ENCODE measurements at places on chromosomes 3 and 15.

GRCh38 chr15:63134245-63134985, 12.8 kb downstream of the LACTB start:
- DNase-seq, result no peak

DNA sequence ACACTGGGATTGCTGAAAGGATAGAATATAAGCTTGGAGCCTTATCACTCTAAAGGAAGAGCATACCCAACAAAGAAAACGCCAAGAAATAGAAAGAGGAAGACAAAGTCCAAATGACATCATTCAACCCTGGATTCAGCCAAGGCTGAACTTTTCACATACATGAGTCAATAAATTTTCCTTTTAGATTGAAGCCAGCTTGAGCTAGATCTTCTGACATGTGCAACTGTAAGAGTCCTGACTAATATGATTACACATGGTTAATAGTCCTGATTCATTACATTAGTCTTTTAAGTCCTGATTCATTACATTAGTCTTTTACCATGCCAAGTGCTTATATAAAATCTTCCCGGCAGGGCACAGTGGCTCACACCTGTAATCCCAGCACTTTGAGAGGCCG, 13.6 kb upstream of the DENND6A start:
- DNase-seq, result no peak

GRCh38 chr3:185297867-185298266, 44.0 kb upstream of the EHHADH start:
- DNase-seq, result no peak

- no peak for DNase-seq
Measured at GRCh38 chr3:123552095-123552714, 32.6 kb downstream of the HACD2 start.

GRCh38 chr15:42231088-42231487, 23.0 kb upstream of the VPS39 start:
- DNase-seq, result no peak

DNA sequence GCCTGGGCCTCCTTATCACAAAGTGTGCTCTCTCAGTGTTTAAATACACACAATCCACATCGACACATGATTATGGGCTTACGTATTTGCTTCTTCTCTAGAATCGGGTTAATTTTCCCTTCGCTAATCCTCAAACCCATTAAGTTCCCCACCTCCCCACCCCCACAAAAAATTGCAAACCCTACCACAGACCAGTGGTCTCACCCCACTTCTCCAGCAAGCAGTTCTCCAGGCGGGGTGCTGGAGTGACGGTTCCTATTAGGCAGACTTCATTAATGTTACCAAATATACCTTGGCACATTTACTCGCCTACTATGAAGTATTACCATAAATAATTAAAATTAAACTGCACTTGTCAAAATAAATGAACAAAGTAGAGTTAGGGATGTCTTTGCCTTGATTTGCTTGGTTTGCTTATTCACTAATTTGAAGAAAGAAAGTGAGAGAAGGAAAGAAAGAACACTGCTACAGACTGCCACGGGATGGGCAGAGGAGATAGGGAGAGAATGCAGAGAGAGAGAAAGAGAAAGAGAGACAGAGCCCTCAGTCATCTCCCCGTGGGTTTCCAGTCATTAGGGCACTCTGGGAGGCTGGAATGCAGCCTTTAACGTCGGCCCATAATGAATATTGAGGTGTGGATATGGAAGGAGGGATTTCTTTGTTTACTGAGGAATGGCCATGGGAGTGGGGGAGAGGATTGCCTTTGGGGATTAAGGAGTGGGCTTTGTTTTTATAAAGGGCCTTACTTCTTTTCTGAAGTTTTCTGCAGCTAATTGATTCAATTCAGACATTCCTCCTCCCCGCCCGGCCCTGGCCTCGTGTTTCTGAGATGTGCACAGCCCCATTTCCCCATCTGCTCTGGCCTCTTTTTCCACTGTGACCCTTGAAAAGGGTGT, 39.7 kb upstream of the POLG start:
- no peak for DNase-seq

DNA sequence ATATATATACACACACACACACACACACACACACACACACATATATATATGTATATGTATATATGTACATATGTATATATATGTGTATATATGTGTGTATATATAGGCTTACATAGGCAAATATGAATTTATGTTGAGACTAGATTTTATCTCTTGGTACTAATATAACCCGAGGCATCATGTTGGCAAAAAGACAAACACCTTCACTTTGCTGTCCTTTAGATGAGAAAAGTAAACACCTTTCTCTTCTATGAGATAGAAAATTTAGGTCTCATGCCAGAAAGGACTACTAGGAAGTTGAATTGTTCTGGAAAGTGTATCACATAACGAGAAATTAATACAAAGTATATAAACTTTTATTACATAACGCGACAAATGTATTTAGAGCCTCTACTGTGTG, 19.6 kb upstream of the LEO1 start:
- DNase-seq, result no peak

DNA sequence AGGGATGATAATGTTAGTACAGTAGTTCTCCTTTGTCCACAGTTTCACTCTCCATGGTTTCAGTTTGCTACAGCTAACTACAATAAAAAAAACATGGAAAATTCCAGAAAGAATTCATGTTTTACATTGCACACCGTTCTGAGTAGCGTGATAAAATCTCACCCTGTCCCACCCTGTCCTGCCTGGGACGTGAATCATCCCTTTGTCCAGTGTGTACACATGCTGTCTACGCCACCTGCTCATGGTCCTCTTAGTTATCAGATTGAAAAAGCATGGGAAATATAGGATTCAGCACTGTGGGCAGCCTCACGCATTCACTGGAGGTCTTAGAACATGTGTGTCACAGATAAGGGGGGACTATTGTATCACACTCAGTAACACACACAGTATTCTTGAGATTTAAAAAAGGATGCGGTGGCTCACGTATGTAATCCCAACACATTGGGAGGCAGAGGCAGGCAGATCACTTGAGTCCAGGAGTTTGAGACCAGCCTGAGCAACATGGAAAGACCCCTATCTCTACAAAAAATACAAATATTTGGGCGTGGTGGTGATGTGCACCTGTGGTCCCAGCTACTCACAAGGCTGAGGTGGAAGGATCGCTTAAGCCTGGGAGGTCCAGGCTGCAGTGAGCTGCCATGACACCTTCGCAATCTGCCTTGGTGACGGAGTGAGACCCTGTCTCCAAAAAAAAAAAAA, 8.7 kb upstream of the FLNB start:
- DNase-seq, result no peak

GRCh38 chr15:55407498-55408011, 604 bp downstream of the CCPG1 start:
- no peak for DNase-seq

- DNase-seq, result no peak
Measured at GRCh38 chr3:29577250-29577649, 296.4 kb downstream of the RBMS3 start.

DNA sequence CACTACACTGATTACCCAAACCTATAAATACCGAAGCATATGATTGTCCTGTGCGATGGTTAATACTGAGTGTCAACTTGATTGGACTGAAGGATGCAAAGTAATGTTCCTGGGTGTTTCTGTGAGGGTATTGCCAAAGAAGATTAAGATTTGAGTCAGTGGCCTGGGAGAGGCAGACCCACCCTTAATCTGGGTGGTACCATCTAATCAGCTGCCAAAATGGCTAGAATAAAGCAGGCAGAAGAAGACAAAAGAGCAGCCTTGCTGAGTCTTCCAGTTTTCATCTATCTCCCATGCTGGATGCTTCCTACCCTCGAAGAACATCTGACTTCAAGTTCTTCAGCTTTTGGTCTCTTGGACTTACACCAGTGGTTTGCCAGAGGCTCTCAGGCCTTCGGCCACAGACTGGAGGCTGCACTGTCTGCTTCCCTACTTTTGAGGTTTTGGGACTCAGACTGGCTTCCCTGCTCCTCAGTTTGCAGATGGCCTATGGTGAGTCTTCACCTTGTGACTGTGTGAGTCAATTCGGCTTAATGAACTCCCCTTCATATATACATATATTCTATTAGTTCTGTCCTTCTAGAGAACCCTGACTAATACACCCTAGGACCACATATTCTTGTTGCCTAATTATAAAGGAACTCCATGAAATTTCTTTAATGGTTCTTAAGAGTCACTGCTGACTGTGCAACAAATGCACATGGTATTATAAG, 31.7 kb downstream of the CSNK1G1 start:
- DNase-seq, result no peak

DNA sequence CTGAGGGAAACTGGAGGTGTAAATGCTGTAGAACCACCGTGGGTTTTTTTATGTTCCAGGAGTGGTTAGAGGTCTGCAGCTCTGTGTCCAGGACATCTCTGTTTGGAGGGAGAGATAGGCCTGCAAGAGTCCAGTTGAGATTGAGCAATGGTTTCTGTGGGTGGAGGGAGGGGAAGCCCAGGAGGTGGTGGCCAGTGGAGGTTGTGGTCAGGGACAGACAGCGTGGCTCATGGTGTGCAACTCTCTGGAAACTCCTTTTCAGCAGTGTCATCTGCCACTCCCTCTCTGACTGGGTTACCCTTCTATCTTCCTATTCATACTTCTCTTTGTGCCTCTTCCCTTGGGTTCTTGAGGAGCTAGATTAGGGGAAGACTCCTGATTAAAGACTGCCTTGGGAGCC, 9.6 kb downstream of the XCR1 start:
- DNase-seq, result no peak

DNA sequence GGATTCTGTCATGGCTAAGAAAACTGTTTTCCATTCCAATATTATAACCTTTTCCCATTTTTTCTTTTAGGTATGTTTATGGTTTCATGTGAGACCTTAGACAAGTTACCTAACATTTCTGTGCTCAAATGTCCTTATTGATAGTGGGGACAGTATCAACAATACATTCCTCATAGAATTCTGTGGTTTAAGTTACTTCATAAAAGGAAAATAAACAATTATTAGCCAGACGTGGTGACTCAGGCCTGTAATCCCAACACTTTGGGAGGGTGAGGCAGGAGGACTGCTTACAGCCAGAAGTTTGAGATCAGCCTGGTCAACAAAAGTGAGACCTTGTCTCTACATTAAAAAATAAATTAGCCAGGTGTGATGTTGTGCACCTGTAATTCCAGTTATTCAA, 436.8 kb upstream of the CNTN4 start:
- DNase-seq, result no peak

DNA sequence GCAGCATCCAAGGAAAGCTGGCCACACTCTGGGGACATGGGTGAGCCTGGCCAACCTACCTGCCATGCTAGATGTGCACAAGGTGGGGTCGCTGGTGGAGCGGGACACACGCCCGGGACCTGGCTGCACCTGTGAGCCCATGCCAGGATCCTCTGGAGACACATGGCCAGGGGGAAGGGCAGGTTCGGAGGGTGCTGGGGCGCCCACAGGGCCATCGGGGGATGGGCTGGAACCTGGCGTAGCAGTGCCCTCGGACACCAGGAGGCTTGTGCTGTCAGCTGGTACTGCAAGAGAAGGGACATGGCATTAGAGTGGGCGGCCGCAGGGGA, 143.4 kb downstream of the NSMCE3 start:
- no peak for DNase-seq

GRCh38 chr3:40108643-40109042, 200.9 kb upstream of the EIF1B start:
- no peak for DNase-seq

DNA sequence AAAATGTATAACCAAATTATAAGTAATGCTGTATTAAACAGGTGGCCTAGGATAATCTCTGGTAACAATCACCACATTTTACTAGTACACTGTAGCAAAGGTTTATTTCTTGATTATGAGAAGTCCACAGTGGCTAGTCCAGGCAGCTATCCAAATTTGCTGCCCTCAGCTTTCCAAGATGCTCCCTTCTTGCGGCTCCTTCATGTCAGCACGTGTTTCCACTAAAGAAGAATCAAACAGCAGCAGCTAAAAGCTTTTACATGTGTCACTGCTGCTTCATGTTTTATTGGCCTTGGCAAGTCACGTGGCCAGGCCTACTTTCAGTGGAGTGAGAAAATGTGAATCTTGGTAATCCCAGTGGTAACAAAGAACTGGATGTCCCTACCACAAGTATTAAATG, 5.6 kb upstream of the RBMS3 start:
- DNase-seq, result no peak

- no peak for DNase-seq
Measured at GRCh38 chr15:100771746-100772145, 107.9 kb upstream of the ALDH1A3 start.

GRCh38 chr3:160010578-160010977, 21.9 kb downstream of the IL12A start:
- DNase-seq, result no peak

All from NCI-H1436 treated with DMSO at 0.1 percent for 48 hours (cell line).